ENCODE measurements at places on chromosomes 5 and 9. TPM values are rescaled to one million over a fixed set of nuclear protein-coding genes. Genes with fewer than 3 reads are reported as not detected.

The ANKRD33B gene
- total RNA-seq = 6.8 TPM

The PROP1 gene
- not detected for total RNA-seq

The GCNT4 gene
- 22.9 TPM for total RNA-seq

The FAM174A gene
- total RNA-seq = 8.7 TPM

DNA sequence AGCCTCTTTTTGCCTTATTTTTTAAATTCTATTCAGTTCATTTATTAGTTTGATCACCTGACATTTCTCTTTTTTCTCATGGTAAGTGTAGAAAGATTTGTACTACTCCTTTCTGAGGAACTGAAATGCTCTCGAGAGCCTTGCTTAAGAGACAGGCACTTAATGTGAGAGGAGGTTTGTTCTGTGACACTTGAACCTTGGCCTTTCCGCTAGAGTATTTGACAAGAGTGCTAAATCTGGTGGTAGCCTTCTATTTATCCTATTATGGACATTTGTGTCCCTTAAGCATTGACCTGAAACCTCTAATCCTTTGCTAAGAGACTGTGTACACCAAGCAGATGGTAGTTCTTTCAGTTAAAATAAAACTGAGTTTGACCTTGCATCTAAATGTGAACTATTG lies 805.0 kb upstream of the PTPRD start:
- no peak overlapping the region for H3K27ac ChIP-seq
- H3K4me3 ChIP-seq = no peak overlapping the region
- no peak for DNase-seq
- H3K36me3 ChIP-seq = no peaks in the 10 kb centered on the region

- H3K36me3 ChIP-seq = no peaks in the 10 kb centered on the region
- DNase-seq = no peak
- H3K27me3 ChIP-seq = no peaks in the 10 kb centered on the region
- no peak overlapping the region for H3K27ac ChIP-seq
- no peak overlapping the region for H3K4me3 ChIP-seq
- no peaks in the 10 kb centered on the region for H3K4me1 ChIP-seq
Measured at GRCh38 chr5:5291357-5291756, 131.1 kb upstream of the ICE1 start.

- H3K27me3 ChIP-seq = no peaks in the 10 kb centered on the region
- H3K4me3 ChIP-seq = no peak overlapping the region
- no peaks in the 10 kb centered on the region for H3K36me3 ChIP-seq
- H3K4me1 ChIP-seq = no peaks in the 10 kb centered on the region
- H3K27ac ChIP-seq = no peak overlapping the region
- DNase-seq = no peak
Measured at GRCh38 chr9:84781458-84781857, 111.9 kb downstream of the NTRK2 start.

DNA sequence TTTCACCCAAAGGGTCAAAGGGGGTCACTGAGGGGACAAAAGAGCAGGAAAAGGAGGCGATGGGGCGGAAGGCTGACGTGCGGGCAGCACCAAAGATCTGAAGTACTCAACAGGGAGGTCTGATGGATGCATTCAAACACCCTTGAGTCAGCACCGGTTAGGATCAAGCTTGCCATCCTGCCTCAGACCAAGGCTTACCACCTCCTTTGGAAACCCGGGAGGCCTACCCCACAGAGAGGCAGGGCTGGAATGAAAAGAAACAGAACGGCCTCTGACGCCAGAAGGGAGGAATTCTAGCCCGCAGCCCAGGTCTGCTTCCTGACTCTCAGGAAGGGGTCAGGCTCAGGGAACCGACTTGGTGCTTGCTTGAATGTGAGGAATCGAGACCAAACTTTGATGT lies 125.6 kb downstream of the PAPPA start:
- DNase-seq = no peak
- H3K27ac ChIP-seq = no peak overlapping the region
- H3K4me3 ChIP-seq = no peak overlapping the region
- H3K27me3 ChIP-seq = no peaks in the 10 kb centered on the region
- no peaks in the 10 kb centered on the region for H3K36me3 ChIP-seq

DNA sequence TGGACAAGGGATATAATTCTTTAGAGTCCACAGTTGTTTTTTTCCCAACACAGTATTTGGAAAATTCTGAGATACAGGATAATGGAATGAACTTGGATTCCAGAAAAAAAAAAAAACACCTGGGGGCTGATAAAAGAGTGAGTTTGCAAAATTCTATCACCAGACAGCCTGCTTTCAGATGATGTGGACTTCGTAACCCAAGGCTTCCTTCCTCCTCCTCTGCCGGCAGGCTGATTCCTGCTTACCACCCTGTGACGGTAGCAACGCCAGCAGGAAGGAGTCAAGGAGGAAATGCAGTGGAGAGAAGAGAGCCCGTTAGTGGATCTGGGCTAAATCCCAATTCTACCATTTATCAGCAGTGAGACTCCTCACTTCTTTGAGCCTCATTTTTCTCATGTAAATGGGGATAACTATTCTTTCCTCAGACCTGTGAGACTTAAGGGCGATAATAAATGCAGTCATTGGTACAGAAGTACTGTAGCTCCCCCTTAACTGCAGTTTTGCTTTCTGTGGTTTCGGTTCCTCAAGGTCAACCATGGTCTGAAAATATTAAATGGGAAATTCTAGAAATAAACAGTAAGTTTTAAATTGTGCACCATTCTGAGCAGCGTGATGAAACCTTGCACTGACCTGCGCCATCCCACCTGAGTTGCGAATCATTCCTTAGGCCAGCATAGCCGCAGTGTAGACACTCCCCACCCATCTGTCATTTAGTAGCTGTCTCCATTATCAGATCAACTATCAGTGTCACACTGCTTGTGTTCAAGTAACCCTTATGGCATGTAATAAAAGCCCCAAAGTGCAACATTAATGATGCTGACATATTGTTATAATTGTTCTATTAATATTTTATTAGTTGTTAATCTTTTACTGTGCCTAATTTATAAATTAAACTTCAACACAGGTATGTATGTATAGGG lies 71.4 kb downstream of the DCP2 start:
- no peaks in the 10 kb centered on the region for H3K27me3 ChIP-seq
- H3K27ac ChIP-seq = no peak overlapping the region
- no peak overlapping the region for H3K4me3 ChIP-seq
- no peaks in the 10 kb centered on the region for H3K36me3 ChIP-seq

GRCh38 chr5:154025951-154026350 lies 12.8 kb downstream of the FAM114A2 start:
- no peak overlapping the region for H3K4me3 ChIP-seq
- H3K27me3 ChIP-seq = no peaks in the 10 kb centered on the region
- no peak for DNase-seq
- H3K4me1 ChIP-seq = no peaks in the 10 kb centered on the region

Data from thymus (tissue), 14 donors.